ENCODE measurements at places on chromosomes 4 and X. TPM values are rescaled to one million over a fixed set of nuclear protein-coding genes. Genes with fewer than 3 reads are reported as not detected.

The LEF1 gene
- 3.1 TPM for total RNA-seq

DNA sequence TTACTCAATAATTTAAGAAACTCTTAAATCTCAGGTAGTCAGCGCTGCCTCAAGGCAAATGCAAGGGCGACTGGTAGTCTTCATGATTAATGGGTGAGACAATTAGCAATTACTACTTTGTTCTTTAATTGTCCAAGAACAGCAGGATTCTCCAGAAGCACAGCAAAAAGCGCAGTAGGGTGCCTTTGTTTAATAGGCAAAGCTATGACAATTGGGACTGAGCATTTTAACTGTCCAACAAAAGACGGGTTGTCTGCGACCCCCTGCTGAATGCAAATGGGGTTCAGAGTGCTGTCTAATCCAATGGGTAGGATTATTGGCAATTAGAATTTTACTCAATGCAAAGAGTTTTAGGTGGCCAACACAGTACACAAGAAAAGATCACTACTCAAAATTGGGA lies 286.1 kb downstream of the CHIC1 start:
- DNase-seq = no peak

The DCAF8L1 gene
- not detected for total RNA-seq

DNA sequence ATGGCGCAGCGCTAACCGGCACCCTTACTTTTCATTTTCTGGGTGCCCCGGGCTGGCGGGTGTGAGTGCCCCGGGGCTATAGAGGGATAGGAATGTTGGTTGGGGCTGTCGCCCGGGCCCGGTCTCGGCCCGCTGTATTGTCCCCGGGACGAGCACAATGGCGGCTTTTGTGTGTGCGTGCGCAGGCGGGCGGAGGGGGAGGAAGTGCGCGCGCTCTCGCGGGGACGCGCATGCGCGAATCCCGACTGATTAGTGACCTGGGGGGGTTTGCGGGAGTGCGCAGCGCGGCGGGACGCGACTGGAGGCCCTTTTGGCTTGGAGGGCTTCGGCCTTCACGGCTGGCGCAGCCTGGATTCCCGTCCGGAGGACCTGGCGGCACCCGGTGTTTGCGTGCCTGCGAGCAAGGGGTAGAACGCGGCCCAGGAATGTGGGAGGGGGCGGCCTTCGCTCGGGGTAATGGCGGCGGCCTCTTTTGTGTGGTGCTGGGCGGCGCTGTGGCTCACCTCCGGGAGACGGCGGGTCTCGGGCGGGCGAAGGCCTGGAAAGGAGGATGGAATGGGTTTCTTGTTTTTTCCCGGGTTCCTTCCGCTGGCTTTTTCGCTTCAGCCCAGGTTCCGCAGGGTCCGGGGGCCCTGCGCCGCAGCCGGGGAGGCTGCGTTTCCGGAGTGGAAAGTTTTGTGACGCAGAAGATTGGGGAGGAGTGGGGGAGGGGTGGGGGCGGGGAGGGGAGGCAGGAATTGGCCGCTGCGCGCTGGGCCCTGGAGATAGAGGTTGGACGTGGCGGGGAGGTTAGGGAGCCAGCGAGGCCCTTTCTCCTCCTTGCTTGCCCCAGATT lies 618 bp downstream of the DDX3X start:
- DNase-seq = peak; percentile 97

The BTC gene
- 42.2 TPM for total RNA-seq

The PDLIM3 gene
- 568 TPM for total RNA-seq

The PRKG2 gene
- total RNA-seq = 2.3 TPM

The DUX4 gene
- not detected for total RNA-seq

GRCh38 chrX:71913156-71913950 lies 2.7 kb downstream of the NHSL2 start:
- DNase-seq = no peak

DNA sequence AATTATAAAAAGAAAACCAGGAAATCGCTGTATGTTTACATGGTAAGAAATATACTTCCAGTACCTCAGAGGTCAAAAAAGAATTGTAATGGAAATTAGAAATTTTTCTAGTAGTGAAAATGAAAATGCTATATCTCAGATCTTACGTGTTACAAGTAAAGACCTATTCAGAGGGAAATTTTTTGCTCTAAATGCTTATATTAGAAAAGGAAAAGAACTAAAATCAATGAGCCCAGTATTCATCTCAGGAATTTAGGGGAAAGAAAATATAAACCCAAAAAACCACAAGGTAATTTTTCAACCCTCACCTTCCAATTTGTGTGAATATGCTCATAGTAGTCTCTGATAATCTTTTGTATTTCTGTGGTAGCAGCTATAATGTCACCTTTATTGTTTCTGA lies 145.6 kb downstream of the RAP1GDS1 start:
- DNase-seq = no peak

The ASMT gene
- not detected for total RNA-seq

GRCh38 chr4:140884431-140885058 lies 128.4 kb upstream of the TBC1D9 start:
- peak; percentile 70 for DNase-seq

The GYG2 gene
- total RNA-seq = 3.9 TPM

Measured in sigmoid colon (tissue), 7 donors.